Kidney epithelial cell (primary cell): ENCODE measurements at places on chromosomes 3 and 15. TPM values are rescaled to one million over a fixed set of nuclear protein-coding genes. Genes with fewer than 3 reads are reported as not detected.
A peak's percentile ranks its signal among the peaks of the same experiment; 100 is the strongest.

GRCh38 chr3:178257491-178257890, 278.7 kb upstream of the KCNMB2 start:
- DNase-seq = no peak

The SEMA3F gene
- total RNA-seq = 79.8 and 85.4 TPM in 2 replicates

The PLSCR5 gene
- not detected in 2 replicates for total RNA-seq

- no peak for DNase-seq
Observed at GRCh38 chr3:16050641-16051467, 123.6 kb upstream of the GALNT15 start.

The CACNA1D gene
- 0.21 and 0.55 TPM in 2 replicates for total RNA-seq

DNA sequence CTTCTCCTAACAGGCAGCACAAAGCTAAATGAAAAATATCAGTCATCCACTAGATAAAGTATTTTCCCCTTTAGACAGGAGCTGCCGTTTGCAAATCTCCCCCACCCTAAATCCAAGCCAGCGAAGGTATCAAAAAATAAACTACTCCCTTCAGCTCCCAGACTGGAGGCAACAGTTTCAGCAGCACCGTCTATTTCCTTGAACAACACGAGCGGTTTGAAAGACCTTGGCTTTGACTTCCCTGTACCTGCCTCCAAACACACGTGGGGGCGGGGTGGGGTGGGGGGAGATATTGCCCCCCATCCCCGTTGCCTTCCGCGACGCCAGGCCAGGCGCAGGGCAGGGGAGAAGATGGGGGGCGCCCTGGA, 832 bp upstream of the CACNA1D start:
- DNase-seq = no peak

- DNase-seq = no peak
Observed at GRCh38 chr15:27183201-27183600, 212.2 kb downstream of the GABRG3 start.

DNA sequence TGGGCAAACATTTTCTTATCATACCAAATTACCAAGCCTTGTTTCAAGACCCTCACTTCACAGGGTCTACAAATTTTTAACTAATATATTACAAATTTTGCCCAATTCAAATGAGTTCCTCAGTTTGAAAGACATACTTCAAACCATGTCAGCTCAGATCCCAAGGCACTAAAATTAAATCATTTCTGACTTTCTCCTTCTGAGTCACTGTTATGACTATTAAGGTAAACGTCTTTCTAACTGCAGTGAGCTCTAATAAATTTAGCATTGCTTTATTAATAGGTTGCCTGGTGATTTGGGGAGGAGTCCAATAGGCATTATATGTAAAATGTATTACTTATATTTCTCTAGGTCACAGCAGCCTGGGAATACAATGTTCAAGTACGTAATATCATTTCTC, 158.2 kb upstream of the ARHGEF26 start:
- no peak for DNase-seq

DNA sequence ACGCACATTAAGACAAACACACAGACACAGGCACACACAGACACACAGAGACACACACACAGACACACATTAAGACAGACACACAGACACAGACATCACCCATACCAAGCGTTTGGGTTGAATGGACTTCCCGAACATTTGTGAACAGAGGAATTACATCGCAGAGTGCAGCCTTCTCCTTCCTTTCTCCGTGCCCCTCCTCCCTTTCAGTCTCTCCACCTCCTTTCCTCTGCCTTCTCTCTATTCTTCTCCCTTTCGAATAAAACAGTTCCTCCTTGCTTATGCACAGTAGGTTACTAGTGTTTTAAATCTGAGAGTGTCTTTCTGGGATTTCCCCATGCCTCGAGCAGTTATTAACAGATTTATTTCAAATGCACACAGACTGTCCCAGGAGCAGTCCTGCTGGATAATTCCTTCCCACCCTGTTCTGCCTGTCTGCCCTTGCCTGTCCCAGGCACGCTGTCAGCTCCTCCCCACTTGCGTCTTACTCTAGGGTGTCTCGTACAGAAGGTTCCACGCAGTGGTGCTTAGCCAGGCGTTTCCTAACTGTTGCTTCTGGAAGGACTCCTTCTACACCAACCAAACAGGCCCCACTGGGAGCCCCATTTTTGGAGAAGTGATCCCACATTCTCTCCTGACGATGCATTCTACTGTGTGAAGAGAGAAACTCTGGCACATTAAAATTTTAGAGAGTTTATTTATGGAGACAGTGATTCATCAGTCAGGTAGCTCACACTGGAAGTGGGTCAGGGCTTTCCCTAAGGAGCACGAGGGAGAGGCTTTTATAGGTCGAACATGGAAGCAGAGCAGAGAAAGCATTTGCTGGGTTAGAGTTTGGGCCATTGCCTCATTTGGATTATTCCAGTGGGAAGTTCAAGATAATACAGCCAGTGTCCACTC, 163.8 kb downstream of the SV2B start:
- DNase-seq = peak; percentile 16

- no peak for DNase-seq
Observed at GRCh38 chr15:70580958-70581357, 182.4 kb downstream of the UACA start.

DNA sequence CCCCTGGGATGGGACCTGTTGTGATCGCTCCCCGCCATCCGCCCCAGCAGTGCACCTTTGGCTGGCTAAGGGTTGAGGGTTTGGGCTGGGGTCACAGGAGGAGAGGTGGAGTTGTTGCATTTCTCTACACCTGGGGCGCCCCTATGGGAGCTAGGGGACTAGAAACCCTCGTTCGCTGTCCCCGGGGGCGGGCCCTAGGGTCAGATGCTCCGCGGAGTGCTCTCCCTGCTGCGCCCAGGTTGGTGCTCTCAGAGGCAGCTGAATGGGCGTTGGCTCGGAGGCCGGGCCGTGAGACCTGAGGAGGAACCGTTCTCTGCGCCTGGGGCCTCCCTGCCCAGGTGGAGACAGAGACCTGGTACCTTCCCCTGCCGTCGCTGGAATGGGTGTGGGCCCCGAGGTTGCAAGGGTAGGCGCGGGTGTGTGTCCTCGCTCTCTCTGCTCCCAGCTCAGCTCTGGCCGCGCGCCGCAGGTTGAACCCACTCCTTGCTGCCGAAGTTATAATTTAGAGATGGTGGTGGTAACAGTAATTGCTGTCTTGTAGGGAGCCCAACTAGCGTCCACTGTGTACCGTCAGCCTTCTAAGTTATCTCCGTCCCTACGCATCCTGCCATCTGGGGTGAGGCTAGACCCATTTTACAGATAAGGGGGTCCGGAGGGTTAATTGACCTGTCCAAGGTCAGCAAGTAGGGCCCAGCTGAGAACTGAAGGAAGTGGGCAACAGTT, 965 bp downstream of the FLNB start:
- DNase-seq = no peak

GRCh38 chr3:139611528-139611927, 66.2 kb downstream of the NMNAT3 start:
- no peak for DNase-seq

The IL17RD gene
- total RNA-seq = 25.7 and 28.7 TPM in 2 replicates
